Hippocampal formation (tissue), 2 donors: ENCODE measurements at places on chromosomes 12 and 14.

DNA sequence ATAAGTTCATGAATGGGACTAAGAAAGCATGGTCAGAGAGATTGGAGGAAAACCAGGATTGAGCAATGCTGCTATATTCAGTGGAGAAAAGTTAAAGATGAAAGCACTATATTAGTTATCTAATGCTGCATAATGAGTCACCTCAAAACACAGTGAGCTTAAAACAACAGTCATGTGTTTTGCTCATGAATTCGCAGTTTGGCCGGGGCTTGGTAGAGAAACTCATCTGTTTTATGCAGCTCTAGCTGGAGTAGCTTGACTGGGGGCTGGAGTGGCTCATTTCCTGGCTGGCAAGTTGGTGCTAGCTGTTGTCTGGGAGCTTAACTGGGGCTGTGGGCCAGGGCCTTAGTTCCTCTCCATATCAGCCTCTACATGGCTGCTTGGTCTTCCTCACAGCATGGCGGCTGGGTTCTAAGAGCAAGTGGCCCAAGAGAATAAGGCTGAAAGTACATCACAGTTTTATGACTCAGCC lies 90.1 kb downstream of the ADCK1 start:
- no peak for DNase-seq

- no peak for DNase-seq
Observed at GRCh38 chr14:68473794-68474193, 319.1 kb downstream of the ZFP36L1 start.

DNA sequence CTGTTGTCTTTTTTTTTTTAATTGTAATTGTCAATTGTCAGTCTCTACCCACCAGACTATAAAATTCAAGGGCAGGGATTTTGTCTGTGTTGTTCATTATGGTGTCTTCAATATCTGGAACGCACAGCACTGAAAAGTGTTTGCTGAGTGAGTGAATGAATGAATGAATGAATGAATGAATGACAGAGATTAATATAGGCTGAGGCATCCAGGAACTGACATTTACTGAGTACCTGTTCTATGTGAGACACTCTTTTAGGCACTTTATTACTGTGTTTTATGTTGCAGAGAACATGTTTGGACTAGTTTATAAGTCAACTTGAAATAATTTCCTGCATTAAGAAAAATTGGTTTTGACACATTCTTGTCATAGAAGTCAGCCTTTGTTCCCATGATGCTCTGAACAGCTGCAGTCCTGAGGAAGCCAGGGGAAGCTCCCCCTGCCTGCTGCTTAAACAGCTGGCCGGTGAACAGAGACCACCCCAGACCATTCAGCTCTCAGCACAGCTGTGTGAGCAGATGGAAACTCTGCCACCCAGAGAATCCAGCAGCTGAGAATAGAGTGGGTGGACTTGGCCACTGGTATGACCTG lies 160.7 kb upstream of the CCND2 start:
- no peak for DNase-seq

DNA sequence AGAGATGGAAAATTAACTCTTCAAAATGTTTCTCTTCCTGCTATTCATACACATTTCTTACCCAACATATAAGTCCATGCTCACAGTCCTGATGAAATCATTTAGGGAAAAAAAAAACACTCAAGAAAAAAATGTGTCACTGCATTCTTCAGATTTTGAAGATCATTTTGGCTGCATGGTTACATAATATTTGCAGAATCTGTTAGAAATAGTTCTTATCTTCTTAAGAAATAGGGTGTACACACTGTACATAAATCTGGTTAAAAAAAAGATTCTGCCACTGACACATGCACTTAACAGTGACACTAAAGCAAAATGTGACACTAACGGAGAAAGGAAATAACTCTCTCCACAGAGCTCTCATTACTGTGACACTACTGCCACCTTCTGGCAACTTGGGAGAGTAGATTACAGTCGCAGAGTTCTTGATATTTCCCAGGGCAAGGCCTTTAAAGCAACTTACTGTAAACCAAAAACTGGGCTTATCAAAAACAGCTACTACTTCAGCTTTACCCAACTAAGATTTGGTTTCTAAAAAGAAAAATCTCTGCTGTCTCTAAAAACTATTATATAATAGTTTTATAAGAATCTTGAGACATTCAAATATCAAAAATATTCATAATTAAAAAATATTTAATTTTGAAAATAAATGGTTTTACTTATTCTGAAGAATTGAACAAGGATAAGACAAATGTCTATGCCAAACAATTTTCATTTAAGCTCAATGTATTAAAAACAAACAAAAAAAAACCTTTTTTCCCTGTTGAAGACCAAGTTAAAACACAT lies 65.0 kb downstream of the SETD3 start:
- peak; percentile 24 for DNase-seq

DNA sequence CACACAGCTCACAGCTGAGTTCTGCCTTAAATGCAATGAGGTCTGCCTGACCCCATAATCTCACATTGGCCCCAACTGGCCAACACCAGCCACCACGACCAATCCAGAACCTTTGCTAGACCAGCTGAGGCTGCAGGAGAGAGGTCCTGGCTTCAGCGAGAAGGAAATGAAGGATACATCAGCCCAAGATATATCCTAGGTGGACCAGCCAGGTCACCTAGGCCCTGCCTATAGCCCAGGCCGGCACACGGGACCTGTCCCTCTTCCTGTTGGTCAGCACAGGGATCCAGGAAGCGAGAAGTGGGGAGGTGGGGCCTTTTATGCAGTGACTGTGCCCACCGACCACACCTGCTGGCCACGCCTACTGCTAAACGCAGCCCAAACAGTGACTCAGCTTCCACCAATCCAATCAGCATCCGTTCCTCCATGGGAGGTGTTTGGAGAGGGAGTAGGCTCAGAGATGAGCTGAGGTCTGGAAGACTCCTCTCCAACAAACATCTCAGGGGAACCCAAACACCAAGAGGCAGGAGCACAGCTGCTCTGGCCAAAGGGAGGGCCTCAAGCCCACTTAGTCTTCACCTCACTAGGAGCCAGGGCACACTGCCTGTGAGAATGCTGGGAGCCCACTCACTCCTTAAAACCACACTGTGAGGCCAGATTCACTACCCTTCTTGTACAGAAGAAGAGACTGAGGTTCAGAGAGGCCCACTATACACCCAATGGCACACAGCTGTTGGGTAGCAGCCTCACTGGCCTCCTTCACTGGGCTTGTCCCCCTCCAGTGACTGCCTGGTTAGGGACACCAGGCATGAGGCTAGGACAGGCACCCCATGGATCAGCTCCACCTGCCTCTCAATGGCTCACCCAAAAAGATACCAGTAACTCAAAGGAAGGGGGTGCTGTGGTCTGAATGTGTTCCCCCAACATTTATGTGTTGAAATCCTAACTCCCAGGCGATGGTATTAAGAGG lies 51.3 kb upstream of the PPP2R5C start:
- no peak for DNase-seq

- no peak for DNase-seq
Observed at GRCh38 chr12:98970950-98971349, 325.9 kb downstream of the APAF1 start.

DNA sequence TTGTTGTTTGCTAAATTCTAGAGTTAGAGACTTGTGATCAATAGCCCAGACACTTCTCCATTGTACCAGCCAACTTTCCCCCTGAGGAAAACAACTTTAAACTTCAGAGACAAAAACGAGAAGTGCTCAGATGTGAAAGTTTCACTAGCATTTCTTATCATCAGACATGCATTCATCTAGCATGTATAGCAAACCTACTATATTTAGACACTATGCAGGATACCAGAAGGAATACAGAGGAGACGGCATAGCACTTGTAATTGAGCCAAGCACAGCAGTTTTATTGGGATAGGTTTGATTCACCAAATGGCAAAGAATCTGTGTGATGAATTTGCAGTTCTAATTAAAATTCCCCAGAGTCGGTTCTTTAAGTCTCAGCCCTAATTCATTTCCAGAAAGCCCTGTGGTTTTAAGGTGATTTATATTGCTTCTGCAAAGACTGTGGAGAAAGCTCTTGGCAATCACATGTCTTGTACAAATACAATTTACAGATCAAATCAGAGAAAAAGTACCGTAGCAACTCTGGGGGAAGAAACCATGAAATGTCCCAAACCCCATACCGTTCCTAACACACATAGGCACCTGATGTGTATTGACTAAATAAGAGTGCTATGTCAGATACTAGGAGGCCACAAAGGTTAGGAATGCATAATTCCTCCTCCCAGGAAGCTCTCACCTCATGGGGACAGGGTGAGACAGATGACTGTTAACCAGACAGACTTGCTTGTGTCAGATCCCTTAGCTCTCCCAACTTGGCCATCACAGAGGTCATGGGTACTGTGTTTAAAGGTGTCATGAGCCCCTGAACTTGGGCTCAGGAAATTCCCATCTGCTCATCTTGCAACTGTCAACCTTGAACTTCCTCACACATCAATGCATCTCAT lies 69.6 kb upstream of the KRAS start:
- no peak for DNase-seq

- DNase-seq: no peak
Observed at GRCh38 chr14:85421186-85421877, 108.6 kb upstream of the FLRT2 start.

- no peak for DNase-seq
Observed at GRCh38 chr14:71359823-71360222, 452.6 kb downstream of the PCNX1 start.

DNA sequence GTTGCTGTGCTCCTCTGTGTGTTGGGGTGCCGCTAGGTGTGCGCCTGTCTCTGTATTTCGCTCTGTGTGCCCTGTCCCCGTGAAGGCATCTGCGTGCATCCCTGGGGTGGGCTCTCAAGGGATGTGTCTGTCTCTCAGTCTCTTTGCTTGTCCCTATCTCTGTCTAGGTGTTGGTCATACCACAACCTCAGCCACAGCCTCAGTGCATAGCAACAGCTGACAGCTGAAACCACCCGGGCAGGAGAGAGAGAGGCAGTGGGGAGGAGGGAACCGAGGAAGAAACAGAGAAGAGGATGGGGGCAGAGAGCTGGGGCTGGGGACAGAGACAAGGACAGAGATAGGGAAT lies 953 bp upstream of the NXPH4 start:
- DNase-seq: no peak

GRCh38 chr14:91412939-91413338 lies 4.7 kb downstream of the CCDC88C start:
- no peak for DNase-seq

- no peak for DNase-seq
Observed at GRCh38 chr14:56751471-56751870, 58.8 kb downstream of the OTX2 start.

DNA sequence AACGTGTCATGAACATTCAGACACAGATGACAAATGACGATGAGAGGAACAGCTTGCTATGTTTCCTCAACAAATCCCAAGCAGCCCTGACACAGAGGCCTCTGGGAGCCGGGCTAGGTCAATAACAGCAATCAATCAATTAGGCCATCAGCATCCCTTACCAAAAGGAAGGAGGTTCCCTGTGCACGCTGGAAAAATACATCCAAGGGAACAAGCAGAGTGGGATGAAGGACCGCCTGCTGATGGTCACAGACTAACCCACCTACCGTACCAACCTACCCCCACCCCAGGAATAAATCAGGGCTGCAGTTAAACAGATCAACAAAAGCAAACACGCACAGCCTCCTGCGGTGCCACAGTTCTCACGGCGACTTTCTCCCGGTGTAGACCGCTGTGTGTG lies 265.1 kb upstream of the SFSWAP start:
- DNase-seq: no peak

DNA sequence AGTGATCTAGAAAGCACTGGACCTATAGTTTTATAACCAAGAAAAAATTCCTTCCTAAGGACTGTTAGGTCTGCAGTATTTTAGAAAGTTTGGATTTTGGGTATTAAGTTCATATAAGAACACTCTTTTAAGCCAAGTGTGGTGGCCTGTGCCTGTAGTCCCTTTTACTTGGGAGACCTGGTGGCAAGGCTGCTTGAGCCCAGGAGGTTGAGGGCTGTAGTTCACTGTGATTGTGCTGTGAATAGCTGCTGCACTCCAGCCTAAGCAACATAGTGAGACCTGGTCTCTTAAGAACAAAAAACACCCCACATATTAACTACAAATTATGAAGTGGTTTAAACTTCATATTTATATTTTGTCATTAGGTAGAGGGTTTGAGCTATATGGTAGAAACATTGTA lies 9.7 kb downstream of the DNM1L start:
- DNase-seq: no peak

GRCh38 chr12:20549108-20549719 lies 145.9 kb upstream of the SLCO1C1 start:
- no peak for DNase-seq

- no peak for DNase-seq
Observed at GRCh38 chr12:6724409-6724797, 557 bp downstream of the COPS7A start.

DNA sequence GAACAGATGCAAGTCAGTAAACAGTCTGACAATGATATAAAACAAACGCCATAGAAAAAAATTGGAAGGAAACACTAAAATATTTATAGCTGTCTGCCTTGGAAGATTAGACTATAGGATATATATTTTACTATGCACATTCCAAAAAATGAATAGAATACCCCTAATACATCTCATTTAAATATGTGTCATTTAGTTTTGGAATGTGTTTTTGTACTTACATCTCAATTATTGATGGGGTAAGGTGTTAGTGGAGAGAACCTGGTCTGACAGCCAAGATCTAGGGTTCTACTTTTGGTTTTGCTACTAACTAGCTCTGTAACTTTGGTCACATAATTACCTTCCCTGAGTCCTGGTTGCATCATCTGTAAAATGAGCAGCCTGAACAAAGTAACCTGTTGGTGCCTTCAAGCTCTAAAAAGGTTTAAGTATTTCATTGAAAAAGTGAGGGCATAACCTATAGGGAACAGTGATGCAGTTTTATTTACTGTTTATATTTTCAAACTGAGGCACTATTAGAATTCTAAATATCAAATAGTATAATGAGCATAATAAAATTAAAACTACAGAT lies 28.6 kb upstream of the SLC6A13 start:
- DNase-seq: no peak

DNA sequence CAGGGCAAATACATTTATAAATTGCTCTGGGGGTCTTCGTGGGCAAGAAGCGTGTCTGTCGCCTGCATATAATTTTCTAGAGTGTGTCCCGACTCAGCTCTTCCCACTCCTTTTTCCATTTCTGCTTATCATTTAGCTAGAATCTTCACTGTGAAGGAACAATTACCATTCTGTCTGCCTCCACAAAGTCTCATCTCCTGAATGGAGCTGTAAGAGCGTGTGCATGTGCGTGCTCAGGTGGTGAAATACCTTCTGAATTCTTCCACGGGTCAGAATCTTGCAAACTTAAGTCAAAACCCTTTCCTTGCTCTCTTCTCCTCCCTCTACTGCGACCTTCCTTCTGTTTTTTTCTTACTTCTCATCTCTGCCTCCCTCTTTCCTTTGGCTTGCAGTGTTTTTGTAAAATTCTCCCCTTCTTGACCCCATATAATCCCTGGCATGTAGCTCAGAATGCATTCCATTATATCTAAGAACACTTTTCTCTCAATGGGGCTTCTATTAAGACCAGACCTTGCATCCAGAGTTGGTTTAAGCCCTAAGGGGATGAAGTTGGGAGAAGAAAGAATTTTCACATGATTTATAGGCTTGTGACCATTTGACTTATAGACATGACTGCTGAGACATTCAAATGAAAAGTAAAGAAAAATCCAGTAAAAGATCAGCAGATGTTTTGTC lies 25.0 kb upstream of the GSG1 start:
- no peak for DNase-seq
